ENCODE measurements at places on chromosomes 16 and 17. TPM values are rescaled to one million over a fixed set of nuclear protein-coding genes. Genes with fewer than 3 reads are reported as not detected.

FAM20A gene
- total RNA-seq = 14.9 TPM

NGFR gene
- under 0.01 TPM for total RNA-seq

RNF43 gene
- total RNA-seq = under 0.01 TPM

KRTAP4-1 gene
- not detected for total RNA-seq

ATP2A1 gene
- 0.33 TPM for total RNA-seq

LYZL6 gene
- total RNA-seq = not detected

RNF222 gene
- total RNA-seq = not detected

RNF157 gene
- total RNA-seq = 0.51 TPM

DPEP2 gene
- total RNA-seq = not detected

CA5A gene
- total RNA-seq = not detected

SLFN12L gene
- total RNA-seq = 0.17 TPM

MPO gene
- not detected for total RNA-seq

DPEP1 gene
- total RNA-seq = 0.17 TPM

PRAC2 gene
- total RNA-seq = not detected

NOG gene
- total RNA-seq = 0.99 TPM

MRC2 gene
- total RNA-seq = 246 TPM

TLCD2 gene
- 5.1 TPM for total RNA-seq

ABAT gene
- total RNA-seq = 1.8 TPM

MT1A gene
- 5.3 TPM for total RNA-seq

ANKS4B gene
- not detected for total RNA-seq
